PC-9 (cell line): ENCODE measurements at places on chromosomes 12 and 14.

- DNase-seq = no peak
These were observed 144.8 kb upstream of the FAR2 start for GRCh38 chr12:29004066-29004935.

GRCh38 chr12:110744151-110744571 lies 1.5 kb upstream of the PPP1CC start:
- peak; percentile 54 for DNase-seq

DNA sequence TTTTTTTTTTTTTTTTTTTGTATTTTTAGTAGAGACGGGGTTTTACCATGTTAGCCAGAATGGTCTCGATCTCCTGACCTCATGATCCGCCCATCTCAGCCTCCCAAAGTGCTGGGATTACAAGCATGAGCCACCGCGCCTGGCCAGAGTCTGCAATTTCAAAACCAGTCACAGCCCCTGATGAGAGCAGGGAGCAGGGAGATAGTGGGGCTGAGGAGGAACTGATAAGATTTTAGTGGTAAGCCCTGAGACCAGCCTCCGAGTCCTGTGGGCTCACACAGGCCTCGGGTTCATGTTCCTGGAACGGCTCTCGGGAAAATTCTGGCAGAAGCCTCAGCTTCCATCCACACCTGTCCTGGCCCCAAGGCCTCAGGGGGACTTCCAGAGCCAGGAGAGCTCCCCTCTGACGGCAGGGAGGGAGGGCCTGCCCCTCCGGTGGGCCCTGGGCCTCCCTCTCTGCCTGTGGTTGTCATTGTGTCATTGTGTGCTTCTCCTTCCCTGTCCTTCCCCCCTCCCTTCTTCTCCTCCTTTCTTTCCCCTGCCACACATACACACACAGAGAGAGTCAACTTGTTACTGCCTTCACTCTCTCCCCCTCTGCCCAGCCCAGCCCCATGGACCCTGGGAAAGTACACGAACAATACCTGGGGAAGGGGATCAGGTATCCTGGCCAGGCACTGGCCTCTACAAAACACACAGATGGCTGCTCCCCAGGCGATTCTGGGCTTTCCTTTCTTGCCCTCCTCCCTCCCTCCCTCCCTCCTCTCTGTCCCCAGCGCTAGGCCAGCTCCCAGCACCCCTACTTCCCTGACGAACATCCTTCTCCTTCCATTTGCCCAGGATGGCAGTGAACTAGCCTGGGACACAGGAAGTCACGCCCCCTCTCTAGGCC lies 294.1 kb downstream of the DPF3 start:
- DNase-seq = no peak

GRCh38 chr12:113005762-113006161 lies 27.4 kb downstream of the OAS2 start:
- no peak for DNase-seq

DNA sequence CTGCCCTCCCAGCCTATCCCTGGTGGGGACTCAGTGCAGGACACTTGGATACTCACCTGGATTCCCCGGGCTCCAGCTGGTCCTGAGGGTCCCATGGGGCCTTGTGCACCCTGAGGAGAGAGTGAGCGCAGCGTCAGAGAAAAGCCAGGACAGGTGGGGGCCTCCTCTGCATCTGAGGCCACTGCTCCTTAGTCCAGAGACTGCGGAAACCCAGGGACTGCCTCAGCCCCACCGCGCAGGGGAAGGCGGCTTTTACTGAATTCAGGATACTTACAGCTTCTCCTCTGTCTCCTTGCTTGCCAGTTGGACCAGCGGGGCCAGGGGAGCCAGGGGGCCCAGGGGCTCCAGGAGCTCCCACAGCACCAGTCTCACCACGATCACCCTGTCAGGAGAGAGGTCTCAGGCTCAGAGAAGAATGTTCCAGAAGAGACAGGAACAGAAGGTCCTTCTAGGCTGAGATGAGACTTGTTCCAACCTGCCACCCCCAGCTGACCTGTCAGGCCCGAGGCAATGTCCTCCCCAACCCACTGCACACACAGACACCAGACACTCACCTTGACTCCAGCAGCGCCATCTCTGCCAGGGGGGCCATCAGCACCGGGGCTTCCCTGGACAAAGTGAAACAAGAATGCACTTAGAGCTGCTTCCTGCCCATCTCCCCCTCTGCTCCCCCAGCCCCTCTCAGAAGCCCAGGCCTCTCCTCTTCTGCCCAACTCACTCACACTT lies 13.8 kb downstream of the TMEM106C start:
- no peak for DNase-seq

GRCh38 chr14:99647411-99647810 lies 2.5 kb downstream of the HHIPL1 start:
- DNase-seq = no peak

- DNase-seq = no peak
These were observed 54.2 kb downstream of the CKAP4 start for GRCh38 chr12:106193394-106194215.

- DNase-seq = no peak
These were observed 64.2 kb downstream of the DRAM1 start for GRCh38 chr12:101941306-101942249.

DNA sequence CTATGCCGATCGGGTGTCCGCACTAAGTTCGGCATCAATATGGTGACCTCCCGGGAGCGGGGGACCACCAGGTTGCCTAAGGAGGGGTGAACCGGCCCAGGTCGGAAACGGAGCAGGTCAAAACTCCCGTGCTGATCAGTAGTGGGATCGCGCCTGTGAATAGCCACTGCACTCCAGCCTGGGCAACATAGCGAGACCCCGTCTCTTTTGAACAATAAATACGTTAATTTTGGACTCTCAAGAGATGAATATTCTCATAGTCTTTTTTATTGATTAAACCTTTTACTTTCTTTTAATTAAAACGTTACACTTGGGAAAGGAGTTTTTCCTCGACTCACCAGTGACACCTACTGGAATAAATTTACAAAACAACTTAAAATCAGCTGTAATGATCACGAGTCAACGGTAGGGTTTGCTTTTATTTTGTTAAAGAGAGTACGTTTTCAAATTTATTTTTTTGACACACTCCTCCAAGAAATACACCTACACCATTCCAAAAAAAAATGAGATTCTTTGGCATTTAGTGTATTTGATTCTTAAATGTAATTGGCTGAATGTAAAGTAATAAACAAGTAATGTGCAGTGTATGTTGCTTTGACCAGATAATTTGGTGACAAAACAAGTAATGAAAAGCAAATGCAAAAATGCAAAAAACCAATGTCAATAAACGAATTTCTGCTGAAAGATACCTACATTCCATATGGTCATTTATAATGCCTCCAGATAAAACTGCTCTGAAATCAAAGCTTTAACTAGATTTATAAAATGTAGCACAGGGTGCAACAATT lies 687 bp upstream of the RPS29 start:
- DNase-seq = no peak

DNA sequence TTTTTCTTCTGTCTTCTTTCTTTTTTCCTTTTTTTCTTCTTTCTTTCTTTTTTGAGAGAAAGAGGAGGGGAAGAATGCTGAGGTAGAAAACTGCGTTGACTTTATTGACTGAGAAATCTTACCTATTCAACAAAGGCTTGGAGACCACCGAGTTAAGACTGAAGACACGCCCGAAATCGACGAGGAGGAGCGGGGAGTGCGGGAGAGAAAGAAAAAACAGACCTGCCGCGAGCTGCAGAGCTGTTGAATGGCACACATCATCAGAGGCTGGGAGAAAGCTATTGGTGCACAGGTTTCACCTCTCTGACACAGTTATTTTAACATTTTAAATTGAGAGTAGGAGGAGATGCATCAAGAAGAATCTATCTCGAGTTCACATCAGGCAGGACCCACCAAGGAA lies 5.1 kb downstream of the ASCL1 start:
- no peak for DNase-seq

- DNase-seq = no peak
These were observed 98.4 kb downstream of the GTF2A1 start for GRCh38 chr14:81122326-81122725.

GRCh38 chr12:69401940-69402339 lies 42.4 kb downstream of the YEATS4 start:
- no peak for DNase-seq

DNA sequence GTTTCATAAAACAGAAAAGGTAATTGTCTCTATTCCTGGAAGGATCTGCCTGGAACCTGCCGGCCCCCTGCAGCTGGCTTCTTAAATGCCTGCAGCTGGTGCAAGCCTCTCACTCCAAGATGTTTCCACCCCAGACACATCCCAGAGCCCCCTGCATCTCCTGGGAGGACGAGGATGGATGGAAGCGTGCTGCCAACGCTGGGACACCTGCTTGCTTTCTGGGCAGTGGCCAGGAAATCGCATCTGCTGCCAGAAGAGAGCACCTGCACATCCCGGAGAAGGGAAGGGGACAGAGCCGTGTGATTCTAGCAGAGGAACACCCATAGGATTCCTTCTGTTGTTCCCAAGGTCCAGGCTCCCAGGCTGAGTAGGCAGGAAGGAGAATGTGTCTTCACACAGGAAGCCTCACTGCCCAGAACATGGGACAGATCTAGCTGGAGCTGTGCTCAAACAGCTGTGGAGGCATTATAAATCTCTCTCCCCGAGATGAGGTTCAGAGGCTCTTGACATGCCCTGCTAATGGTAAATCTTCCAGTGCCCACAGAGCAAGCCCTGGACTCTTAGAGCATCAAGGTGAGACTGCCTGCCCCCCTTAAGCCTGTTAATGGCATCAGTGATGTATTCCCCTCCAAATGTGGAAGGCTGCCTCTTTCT lies 138.8 kb upstream of the MAP1LC3B2 start:
- DNase-seq = no peak

DNA sequence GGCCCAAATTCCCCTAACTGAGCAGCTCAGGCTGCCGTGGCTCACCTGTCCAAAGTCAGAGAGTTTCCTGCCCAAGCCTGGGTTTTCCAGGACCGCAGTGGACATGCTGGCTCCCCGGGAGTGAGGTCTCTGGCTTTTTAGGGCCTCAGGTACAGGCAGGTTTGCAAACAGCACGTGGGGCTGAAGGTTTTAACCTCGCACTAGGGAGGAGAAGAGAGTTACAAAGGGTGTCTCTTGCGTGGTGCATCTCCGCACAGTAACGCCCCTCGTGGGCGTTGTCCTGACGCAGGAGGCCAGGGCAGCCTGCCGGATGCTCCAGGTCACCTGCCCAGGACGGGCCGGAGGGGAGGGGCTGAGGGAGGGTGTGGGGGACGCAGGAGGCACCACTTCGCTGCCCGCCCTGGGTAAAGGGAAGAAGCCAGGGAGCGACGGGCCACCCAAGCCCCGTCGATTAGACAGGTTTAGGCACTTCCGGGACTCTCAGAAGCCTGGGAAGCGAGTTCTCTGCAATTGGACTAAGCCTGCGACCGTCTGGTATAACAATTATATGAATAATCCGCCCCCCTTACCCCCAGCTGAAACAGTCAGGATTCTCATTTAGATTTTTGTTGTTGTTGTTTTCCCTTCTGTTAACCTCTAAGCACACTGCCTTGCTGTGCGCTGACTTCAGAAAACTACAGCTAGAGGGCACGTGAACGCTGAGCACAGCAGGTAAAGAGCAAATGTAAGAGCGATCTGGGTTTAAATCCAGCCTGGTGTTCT lies at the start of gene PAH:
TSS of gene PAH (minus strand) at position 219 of the 762 bp plus-strand sequence. CDS start at position 105, 114 bp downstream.
- DNase-seq = no peak

- DNase-seq = no peak
These were observed 97.1 kb downstream of the MYF5 start for GRCh38 chr12:80813820-80814219.

- DNase-seq = no peak
These were observed 778 bp downstream of the DNM1L start for GRCh38 chr12:32679920-32680237.

GRCh38 chr14:61925043-61925442 lies 162.8 kb downstream of the SNAPC1 start:
- DNase-seq = no peak

- no peak for DNase-seq
These were observed 78.5 kb downstream of the CNTN1 start for GRCh38 chr12:40770781-40771180.

DNA sequence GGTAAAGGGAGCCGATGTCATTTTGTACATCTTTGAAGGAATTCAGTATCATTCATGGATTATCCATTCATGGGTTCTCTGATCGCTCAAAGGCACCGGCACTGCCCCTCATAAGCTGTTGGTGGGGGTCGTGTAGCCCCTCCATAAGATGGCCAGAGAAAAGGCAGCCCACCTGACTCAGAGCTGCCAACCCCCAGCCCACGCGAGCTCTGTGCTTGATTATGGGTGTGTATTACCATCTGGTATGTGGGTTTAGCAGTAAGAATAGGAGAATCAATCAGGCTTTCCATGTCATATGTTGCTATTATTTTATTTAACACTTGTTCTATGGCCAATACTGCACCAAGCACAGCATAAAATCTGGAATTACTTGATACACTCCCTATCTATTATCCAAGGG lies 32.1 kb upstream of the AMIGO2 start:
- DNase-seq = no peak

- no peak for DNase-seq
These were observed 30.5 kb downstream of the AREL1 start for GRCh38 chr14:74682169-74682952.

GRCh38 chr12:4273652-4274395 lies at the start of gene CCND2:
TSS of gene CCND2 (plus strand) at chr12:4273762. CDS start at chr12:4274041, 279 bp downstream.
- DNase-seq = no peak

DNA sequence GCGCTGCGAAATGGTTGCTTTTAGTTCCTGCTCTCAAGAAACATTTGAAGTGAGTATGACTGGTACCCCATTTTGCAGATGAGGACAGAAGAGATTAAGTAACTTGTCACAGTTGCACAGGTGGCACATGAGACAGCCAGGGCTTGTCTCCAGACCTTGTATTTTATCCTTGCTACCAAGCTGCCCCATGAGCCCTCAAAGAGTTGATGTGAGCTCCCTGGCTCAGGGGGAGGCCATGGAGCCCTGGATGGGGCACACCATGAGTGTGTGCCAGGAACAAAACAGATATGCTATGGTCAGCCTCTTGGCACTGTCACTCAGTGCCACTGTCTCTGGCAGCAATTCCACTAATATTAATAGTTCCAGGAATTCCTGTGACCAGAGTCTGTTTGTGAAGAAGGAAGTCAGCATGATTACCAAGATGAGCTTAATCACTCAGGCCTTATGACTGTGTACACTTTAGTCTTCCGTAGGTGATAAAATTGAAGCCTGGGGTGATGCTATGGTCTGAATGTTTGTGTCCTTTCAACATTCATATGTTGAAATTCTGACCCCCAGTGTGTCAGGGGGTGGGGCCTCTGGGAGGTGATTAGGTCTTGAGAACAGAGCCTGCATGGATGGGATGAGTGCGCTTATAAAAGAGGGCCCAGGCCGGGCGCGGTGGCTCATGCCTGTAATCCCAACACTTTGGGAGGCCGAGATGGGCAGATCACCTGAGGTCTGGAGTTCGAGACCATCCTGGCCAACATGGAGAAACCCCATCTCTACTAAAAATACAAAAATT lies 806.8 kb downstream of the AACS start:
- DNase-seq = no peak

GRCh38 chr12:63978519-63978918 lies 134.0 kb downstream of the SRGAP1 start:
- peak; percentile 9 for DNase-seq

DNA sequence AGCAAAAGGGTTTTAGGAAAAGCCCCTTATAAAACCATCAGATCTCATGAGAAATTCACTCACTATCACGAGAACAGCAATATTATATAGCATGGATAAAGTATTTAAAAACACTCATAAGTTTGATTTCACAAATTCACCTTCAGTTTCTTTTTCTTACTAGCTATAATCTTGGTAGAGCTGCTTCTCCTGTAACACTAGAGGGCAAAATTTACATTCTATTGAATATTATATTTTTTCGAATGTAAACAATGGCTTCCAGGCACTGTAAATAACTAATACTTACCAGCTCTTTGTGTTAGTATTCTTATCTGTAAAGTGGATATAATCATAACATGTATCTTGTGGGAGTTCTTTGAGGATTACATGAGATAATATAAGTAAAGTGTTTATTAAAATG lies 259.6 kb downstream of the CCER1 start:
- DNase-seq = no peak

- DNase-seq = no peak
These were observed 76.7 kb downstream of the SCAF11 start for GRCh38 chr12:45913631-45914030.
